Stimulated activated CD8-positive, alpha-beta memory T cell treated with anti-CD3 and anti-CD28 coated beads, Interleukin-4, amount 100 ng/mL, for 4 hours (primary cell): ENCODE measurements at places on chromosomes 12 and 14.
A peak's percentile ranks its signal among the peaks of the same experiment; 100 is the strongest.

- no peak for DNase-seq
Observed at GRCh38 chr14:93804654-93805053, 16.4 kb upstream of the PRIMA1 start.

DNA sequence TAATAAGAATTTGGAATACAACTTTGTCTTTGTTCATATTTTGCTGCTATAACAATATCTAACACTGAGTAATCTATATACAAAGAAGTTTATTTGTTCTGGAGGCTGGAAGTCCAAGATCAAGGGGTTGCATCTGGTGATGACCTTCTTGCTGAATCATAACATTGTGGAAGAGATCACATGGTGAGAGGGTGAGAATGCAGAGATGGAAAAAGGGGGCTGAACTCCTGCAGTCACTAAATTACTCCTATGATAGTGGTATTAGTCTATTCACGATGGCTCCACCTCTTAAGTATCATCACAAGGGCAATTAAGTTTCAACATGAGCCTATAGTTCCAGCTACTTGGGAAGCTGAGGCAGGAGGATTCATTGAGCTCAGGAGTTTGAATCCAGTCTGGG, 4.5 kb upstream of the AKAP6 start:
- DNase-seq, result no peak

DNA sequence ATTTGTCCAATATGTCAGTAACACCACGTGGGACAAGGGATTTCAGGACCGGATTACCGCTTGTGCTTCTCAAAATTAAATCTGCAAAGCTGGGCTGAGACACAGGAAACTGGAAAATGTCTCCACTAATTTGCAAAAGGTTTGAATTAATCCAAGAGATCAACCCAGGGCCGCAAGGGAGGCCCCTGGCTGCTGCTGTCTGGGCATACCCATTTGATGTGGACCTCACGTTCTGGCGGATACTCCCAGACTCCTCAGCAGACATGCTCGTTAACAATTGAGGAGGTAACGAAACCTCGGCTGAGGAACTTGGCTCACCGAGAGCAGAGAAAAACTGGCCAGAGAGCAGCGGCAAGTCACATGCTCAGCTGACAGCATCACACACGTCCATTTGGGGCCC, 180.6 kb downstream of the SLC15A4 start:
- no peak for DNase-seq

DNA sequence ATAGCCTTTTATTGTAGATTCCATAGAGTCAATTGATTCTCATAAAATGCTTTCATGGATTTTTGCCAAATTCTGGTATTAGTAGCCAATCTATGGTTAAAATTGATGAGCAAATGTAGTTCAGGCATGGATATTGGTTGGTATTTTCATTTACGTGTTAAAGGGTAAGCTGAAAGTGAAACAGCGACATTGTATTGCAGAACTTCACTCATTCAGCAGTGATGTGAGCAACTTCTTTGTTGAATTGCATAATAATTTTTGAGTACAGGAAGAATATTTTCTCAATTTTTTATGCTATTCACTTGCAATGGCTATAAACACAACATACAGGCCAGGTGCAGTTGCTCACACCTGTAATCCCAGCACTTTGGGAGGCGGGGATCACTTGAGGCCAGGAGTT, 24.2 kb upstream of the FAM222A start:
- DNase-seq, result no peak

GRCh38 chr14:68710776-68711175, 82.1 kb downstream of the ZFP36L1 start:
- no peak for DNase-seq

GRCh38 chr12:68477906-68478305, 132.8 kb upstream of the RAP1B start:
- DNase-seq, result no peak

GRCh38 chr14:106694638-106695393, 1168.4 kb downstream of the TMEM121 start:
- DNase-seq, result peak; percentile 33

DNA sequence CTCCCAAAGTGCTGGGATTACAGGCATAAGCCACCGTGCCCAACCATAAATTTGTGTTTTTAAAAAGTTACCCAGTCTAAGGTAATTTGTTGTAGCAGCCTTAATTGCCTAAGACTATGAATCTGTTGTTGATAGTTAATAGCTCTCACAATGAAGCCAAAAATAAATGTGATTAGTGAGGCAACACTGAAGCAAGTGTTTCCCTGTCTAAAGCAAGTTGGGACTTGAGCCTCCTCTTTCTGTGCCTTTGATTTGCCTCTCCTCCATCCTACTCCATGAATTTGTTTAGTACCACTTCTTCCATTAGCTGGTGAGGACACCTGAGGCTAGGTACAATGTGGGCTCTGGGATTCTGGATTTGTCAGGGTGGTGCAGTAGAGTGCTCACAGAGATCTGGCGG, 36.8 kb downstream of the DAAM1 start:
- DNase-seq, result no peak

GRCh38 chr12:25819691-25820090, 138.8 kb upstream of the RASSF8 start:
- no peak for DNase-seq

DNA sequence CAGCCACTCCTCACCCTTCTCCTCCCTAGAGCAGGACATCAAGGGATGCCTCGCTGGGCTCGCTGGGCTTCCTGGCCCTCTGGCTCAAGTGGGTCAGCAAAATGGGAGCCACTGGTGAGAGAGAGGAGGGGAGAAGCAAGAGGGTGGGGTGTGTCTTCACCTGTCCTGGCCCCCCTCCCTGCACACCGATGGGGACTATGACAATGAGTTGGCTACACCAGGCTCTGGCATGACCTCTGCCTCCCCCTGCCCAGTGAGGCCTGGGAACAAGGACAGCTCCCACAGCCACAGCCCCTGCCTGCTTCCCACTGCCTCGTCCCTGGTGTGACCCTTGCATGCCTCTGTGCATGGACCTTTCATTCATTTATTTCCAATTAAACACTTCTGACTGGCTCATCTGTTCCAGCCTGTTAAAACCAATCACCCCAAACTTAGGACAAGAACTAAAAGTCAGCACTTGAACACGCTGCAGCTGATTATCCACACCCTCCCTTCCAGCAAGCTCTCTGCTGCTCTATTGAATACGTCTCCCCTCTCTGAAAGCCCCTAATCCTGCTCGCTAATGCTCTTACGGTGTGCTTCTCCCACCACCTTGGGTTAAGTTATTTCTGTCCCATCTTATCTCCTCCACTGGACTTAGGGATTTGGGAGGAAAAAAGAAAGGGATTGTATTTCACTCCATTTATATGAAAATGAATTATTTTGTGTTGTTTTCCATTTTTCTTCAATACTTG, 5.8 kb upstream of the PPP2R5C start:
- DNase-seq, result no peak

DNA sequence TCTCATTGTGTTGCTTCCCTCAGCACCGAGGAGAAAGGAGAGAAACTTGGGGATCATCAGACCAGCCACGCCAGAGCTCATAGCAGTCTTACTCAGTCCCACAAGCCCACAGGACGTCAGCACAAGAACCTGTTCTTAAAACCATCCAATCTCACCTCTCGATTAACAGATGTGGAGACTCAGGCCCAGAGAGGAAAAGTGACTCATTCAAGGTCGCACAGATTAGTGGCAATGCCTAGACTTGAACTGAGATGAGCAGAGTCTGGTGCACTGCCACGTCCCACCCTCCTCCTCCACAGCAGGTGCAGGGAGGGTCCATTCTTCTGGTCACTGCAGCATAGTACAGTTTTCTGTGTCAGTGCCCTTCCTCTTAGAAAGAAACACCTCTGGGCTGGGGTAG, 154.9 kb upstream of the PZP start:
- no peak for DNase-seq

DNA sequence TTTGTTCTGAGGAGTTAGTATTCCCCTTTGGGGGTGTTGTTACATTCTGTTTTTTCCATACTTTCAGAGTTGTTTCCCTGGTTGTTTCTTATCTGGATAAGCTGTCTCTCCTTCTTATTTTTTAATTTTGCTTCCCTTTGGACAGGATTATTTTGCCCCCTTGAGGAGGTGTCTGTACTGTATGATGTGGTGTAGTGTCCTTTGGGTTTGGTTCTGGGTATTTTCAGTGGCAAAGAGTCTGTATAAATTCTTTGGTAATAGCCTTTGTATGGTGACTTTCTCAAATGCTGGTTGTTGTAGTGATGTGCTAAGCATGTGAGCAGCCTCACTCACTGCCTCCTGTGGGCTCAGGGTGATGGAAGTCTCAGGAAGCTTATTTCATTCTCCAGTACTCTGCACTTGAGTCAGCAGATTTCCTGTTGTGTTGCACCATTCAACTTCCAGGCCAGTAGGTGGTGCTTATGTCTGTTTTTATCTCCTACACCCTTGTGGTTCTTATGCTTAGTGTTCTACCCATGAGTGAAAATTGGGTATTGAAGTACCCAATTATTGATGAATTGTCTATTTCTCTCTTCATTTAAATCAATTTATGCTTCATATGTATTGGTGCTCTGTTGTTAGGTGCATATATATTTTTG, 103.3 kb upstream of the PMCH start:
- DNase-seq, result no peak

GRCh38 chr12:131220331-131220685, 266.6 kb downstream of the ADGRD1 start:
- no peak for DNase-seq

DNA sequence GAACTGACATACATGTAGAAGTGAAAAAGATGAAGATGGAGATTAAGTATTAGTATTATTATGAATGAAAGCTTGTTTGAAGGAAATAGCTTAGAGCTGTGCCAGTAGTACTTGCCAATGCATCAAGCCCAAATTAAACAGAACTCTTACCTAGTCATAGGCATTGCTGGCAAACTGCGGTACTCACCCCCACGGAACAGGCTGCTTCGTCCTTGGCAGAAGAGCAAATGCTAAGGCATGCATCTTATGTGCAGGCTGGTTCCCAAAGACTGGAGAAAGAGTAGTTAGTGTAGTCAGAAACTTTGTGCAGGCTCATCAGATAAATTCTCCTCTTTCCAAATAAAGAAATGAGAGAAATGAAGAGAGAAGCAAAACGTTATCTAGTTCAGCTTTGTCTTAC, 134.8 kb downstream of the CCDC59 start:
- no peak for DNase-seq

DNA sequence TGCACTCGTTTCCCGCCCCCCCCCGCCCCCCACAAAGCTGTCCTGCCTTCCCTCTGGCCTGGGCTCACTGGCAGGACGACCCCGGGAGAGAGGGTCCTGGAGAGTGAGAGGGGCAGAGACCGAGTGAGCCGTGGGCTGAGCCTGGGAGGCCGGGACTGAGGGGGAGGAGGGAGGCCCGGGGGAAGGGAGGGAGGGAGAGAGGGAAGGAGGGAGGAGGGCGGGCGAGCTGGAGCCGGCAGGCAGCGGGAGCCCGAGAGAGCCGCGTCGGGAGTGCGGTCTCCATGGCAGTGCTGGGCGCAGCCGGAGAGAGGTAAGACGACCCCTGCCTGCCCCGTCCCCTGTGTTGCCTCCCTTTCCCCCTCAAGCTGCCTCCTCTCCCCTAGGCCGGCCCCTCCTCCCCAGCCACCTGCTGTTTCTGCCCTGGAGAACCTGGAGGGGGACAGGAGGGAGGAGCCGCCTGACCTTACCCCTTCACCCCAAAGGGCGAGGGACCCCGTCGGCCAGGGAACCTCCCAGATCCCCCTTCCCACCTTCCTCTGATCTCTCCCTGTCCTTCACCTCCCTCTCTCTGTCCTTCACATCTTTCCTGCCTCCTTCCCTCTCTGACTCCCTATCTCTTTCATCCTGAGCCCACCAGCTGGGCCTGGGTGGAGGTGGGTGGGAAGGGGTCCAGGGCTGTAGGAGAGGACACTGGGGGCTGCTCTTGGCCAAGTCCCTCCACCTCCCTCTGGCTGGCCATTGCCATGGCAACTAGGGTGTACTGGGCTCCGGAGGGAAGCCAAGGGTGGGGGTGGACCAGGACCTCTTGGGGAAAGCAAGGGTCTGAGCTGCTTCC, at the start of gene GPR162:
Gene GPR162 (plus strand): TSS at position 231 of the 835 bp plus-strand sequence. CDS start 2,078 bp downstream, outside the sequence.
- DNase-seq, result no peak

DNA sequence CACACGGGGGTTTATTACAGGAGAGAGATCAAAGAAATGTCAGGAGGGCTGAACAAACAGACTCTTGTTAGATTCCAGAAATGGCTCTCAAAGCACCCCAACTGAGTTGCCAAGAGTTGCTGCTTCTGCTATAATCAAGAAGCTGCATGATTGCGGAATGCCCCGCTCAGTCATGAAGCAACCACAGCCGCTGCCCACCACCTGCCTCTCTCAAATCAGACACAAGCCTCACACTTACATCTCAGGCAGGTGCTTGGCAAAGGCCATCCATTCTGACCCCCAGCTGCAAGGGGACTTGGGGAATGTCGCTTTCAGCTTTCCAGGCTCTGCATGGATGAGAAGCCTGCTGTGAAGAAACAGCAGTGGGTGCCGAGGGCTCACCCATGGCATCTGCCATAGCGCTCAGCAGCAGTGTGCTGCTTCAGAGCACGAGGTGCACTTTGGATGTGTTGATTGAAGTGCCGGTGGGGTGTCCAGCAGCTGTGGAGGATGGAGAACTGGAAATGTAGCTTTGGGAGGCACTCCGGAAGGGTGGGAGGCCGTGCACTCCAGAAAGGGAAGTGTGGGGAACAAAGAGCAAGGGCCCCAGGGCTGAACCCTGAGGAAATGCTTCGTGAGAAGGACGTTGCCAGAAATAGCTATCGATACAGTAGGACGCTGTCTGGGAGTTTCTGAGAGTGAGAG, 37.7 kb downstream of the LRRC74A start:
- no peak for DNase-seq

DNA sequence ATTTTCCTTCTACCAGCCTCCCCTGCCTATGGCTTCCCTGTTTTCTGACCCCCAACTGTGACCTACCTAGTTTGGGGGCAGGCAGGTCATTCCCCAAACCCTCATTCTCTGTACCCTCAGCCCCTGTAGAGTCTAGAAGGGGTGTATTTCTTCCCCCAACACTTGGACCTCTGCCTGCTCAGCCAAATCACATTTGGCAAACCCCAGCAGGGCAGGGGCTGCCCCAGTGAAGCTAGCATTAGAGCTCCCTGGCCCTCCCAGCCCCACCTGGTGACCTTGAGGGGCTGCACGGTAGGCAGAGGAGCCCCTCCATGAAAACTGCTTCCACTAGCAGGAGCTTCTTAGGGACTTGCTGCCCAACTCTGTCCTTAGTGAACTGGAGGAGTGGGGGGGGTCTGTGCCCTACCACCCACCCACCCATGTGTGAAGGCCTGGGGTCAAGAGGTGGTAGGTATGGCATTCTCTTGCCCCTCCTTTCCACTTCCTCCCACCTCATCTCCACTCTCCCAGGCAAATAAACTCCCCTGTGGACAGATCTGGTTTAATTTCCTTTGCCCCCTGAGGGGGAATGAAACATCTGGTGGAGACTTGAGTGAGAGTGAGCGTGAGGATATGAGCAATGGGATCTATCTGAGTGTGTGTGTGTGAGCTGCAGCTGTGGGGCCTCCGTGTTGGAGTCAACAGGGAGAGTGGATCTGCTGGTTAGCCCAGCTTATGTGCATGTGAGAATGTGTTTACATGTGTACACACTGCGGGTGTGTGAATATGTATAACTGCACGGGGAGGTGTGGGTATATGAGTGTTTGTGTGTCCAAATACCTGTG, 1.6 kb downstream of the NXPH4 start:
- DNase-seq, result no peak
